Ureter (tissue), 1 donor: ENCODE measurements at places on chromosomes 3 and 15. TPM values are rescaled to one million over a fixed set of nuclear protein-coding genes. Genes with fewer than 3 reads are reported as not detected.

Gene ZCWPW2
- 1.7 TPM for total RNA-seq

Gene PP2D1
- total RNA-seq: not detected

Gene CHST13
- total RNA-seq: not detected

Gene FBXO40
- total RNA-seq: 0.23 TPM

Gene LRRC2
- 0.81 TPM for total RNA-seq

Gene TP63
- 133 TPM for total RNA-seq

Gene ZNF717
- total RNA-seq: 29.5 TPM
